ENCODE measurements at places on chromosomes 5 and 9.

GRCh38 chr5:41507501-41507900 lies 2.9 kb downstream of the PLCXD3 start:
- no peak for DNase-seq

GRCh38 chr5:71778678-71779276 lies 59.7 kb downstream of the CARTPT start:
- no peak for DNase-seq

- DNase-seq = no peak
Observed at GRCh38 chr5:40022057-40022456, 597.3 kb upstream of the DAB2 start.

- no peak for DNase-seq
Observed at GRCh38 chr5:32027093-32027716, 146.9 kb downstream of the GOLPH3 start.

GRCh38 chr5:34691326-34691725 lies 35.2 kb downstream of the RAI14 start:
- peak; percentile 69 for DNase-seq

- DNase-seq = no peak
Observed at GRCh38 chr9:110582156-110582555, 2.6 kb upstream of the SVEP1 start.

DNA sequence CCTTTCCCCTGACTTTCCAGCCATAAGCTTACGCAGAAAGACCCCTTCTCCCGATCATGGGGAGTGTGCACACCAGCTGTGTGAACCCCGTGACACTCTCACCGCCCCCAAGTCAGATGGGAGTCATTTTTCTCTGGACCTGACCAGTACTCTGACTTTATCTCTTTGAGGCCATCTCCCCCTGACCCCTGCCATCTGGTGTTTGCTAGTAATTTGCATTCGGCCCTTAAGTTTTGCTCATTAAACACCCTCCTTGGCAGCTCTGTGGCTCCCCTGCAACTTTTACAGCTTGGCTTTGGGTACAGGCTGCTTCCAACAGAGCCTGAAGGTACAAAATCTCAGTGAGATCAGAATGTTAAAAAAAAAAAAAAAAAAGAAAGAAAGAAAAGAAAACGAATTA lies 43.9 kb downstream of the PDZD2 start:
- DNase-seq = no peak

GRCh38 chr9:94082553-94082952 lies 1.7 kb upstream of the PTPDC1 start:
- no peak for DNase-seq

DNA sequence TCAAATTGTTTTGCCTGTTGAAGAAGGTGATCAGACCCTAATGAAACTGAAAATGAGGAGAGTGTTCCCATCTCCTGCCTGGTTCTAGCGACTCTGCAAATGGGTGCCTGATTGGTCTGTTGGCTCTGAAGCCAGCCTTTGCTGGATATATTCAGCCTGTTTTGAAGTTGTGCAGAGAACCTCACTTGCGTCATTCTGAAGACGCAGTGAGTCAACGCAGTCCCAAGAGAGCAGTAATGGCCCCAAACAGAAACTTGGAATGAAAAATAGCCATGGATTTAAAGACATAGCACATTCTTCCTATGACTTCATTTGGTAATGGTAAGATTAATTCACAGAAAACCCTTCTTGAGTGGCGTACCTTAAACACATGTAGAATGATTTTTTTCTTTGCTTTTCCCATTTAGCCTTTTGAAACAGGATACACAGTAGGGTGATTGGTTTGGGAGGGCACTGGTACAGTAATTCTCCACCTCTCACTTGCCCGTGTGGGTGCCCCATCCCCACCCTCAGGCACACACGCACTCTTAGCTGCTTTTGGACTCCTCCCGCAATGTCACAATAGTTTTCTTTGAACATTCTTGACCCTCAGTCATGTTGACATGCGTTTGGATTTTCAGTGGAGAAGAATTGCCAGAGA lies 54.1 kb upstream of the ABL1 start:
- peak; percentile 82 for DNase-seq

DNA sequence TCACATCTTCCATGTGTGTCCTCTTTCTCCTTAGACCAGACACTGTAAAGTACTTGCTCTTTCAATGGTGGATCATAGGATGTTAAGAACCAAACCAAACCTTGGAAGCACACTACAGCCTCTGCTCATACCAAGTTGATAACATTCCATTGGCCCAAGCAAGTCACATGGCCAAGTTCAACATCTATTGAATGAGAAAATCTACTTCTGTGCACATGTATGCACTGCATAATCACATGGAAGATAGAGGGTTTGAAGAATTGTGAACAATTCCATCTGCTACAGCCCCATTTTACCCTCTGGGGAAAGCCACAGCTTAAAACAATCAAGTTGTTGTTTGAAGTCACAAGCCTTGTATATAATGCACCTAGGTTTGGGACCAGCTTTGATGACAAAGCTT lies 68.2 kb downstream of the MFAP3 start:
- DNase-seq = no peak

GRCh38 chr5:16916262-16916878 lies 19.7 kb downstream of the MYO10 start:
- DNase-seq = no peak

- no peak for DNase-seq
Observed at GRCh38 chr9:134692573-134692860, 50.9 kb downstream of the COL5A1 start.

GRCh38 chr9:119739476-119739875 lies 370.2 kb upstream of the BRINP1 start:
- no peak for DNase-seq

GRCh38 chr9:84862810-84863287 lies 193.3 kb downstream of the NTRK2 start:
- DNase-seq = peak; percentile 44

DNA sequence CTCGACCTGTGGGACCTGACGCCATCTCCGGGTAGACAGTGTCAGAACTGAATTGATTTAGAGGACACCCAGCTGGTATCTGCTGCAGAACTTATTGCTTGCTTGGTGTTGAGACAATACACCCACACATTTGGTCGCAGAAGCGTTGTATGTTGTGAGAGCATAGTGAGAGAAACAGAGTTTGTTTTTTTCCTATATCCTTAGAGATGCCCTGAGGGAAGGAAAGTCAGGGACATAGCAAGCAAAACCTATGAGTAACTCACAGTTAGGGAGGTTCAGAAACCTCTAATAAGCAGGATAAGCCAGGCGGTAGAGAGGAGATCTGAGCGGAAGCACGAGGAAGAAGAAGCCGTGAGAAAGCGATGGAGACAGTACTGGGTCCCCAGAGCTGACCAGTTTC lies 59.8 kb downstream of the PTCD2 start:
- DNase-seq = no peak

- DNase-seq = no peak
Observed at GRCh38 chr5:145923405-145923804, 13.0 kb upstream of the SH3RF2 start.

DNA sequence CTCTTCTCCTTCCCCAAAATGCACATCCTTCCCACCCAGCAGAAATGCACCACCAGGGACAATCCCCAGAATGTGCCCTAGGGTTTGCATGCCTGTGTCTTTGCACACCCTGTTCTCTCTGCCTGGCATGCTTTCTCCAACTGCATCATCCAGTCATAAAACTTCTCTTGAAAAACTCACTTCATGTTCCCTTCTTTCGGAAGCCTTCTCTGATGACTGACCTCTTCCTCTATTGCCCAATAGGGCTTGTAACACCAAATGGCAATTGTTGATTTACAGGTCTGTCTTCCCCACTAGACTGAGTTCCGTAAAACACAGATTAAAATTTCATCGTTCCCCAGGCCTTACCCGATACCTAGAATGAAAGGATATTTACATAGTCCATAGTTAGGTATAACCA lies 83.1 kb upstream of the SPOCK1 start:
- DNase-seq = no peak

- DNase-seq = no peak
Observed at GRCh38 chr9:114592356-114592755, 4.8 kb downstream of the ATP6V1G1 start.

GRCh38 chr9:78115073-78115472 lies 83.5 kb upstream of the GNAQ start:
- no peak for DNase-seq

- DNase-seq = no peak
Observed at GRCh38 chr5:164597293-164597900, 1092.0 kb downstream of the MAT2B start.

GRCh38 chr5:5308319-5308718 lies 114.2 kb upstream of the ICE1 start:
- DNase-seq = no peak

DNA sequence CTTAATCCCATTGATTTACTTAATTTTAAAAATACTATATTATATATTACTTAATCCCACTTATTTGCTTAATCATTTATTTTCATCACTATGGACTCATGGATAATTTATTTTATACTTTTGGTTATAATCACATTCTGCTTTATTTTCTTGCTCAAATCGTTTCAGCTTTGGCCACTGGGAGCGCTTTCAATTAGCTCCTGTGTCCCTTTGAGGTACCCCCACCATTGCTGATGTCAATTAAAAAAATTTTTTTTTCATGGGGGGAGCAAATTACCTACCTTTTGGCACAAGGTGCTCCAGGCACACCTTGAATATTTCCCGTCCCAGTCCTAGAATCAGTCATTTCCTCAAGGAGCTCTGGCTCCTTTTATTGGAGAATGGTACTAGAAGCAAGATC lies 1.4 kb upstream of the TRIO start:
- no peak for DNase-seq

DNA sequence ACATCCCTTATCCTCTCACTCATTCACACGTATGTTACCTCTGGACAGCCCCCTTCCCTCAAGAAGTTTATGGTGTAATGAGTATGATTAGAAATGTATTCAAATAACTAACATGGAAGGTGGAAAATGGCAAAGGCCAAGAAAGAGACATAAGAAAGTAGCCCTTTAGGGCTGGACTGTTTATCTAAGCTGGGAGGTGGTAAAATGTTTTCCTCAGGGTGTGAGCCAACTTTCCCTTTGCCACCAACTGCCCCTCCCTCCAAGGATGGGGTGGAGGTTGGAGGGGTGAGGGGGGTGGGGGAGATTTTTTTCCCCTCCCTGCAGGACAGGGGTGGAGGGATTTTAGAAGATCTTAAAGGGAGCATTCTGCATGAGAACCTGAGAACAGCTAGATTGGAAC lies 8.2 kb downstream of the SLC45A2 start:
- no peak for DNase-seq

DNA sequence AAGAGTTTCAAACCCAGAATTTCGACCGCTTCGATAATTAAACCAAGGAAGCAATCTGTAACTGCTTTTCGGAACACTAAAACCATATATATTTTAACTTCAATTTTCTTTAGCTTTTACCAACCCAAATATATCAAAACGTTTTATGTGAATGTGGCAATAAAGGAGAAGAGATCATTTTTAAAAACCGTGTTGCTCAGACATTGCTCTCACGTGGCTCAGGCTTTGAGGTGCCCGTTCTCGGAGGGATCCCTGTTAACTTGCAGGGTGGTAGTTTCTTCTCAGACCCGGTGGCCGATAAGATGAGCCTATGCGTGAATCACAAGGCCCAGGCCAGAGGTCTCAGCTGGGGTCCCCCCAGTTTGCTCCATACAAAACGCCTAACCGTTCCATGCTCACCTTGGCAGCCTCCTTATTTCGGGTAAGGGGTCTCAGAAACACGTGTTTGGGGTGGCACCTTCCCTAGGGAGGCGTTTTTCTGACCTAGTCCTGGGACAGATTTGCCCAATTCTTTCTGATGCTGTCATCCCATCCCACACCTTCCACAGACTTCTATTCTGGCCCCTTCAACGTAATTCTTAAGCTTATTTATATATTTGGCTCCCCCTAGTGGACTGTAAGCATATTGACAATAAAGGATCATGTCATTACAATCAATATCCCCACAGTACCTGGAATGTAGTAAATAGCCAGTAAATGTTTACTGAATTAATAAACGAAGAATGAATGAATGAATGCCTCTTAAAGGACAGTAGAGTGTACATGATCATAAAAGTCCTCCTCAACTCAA lies 48.1 kb downstream of the THBS4 start:
- peak; percentile 62 for DNase-seq

- peak; percentile 64 for DNase-seq
Observed at GRCh38 chr9:128124873-128125579, 2.5 kb downstream of the PTGES2 start.

Data from right hindlimb (tissue), 1 donor.